Activated T-helper 1 cell treated with anti-CD3 and anti-CD28 coated beads, Interleukin-12 subunit alpha, Interleukin-12 subunit beta, Interleukin-2, Interleukin-4 antibody, amounts not matched to agents 30 ng/mL and 10 ng/mL and 1 ng/mL, durations not matched to agents 14 hours and 24 hours and 36 hours (primary cell): ENCODE measurements at places on chromosomes 13 and 19. TPM values are rescaled to one million over a fixed set of nuclear protein-coding genes. Genes with fewer than 3 reads are reported as not detected.

The ZNF8 gene
- 4.0 and 4.4 TPM in 2 replicates for total RNA-seq

The FGF14 gene
- not detected in 2 replicates for total RNA-seq

The CAMSAP3 gene
- 0.37 and 0.67 TPM in 2 replicates for total RNA-seq

The CYP2A7 gene
- not detected in 2 replicates for total RNA-seq

GRCh38 chr19:30549151-30549550 is 177.0 kb downstream of the ZNF536 start:
- H3K27ac ChIP-seq = no peak overlapping the region
- DNase-seq = no peak
- H3K36me3 ChIP-seq = no peaks in the 10 kb centered on the region
- no peak overlapping the region for H3K4me3 ChIP-seq
- H3K27me3 ChIP-seq = no peaks in the 10 kb centered on the region

GRCh38 chr19:52507266-52507665 is 20.2 kb upstream of the ZNF808 start:
- no peak overlapping the region for H3K4me3 ChIP-seq
- H3K27ac ChIP-seq = no peak overlapping the region
- no peaks in the 10 kb centered on the region for H3K4me1 ChIP-seq
- no peaks in the 10 kb centered on the region for H3K27me3 ChIP-seq
- no peaks in the 10 kb centered on the region for H3K36me3 ChIP-seq

DNA sequence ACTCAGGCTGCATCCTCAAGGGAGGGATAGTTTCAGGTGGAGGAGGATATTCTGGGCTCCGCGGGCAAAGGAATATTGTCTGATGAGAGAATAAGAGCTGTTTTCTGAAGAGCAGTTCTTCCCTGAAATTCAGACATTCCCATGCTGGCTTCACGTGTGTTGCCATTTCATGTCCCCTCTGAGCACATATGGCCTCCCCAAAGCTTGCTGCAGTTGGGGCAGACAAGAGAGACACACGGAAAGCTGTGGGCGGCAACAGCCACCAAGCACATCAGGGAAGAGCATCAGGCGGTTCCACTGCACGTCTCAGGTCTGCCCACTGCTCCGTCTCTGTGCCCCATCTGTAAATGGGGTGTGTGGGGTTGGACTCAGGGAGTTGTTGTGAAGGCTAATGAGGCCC is 247.5 kb upstream of the TSHZ3 start:
- no peak overlapping the region for H3K4me3 ChIP-seq
- no peak for DNase-seq
- H3K27ac ChIP-seq = no peak overlapping the region
- H3K4me1 ChIP-seq = no peaks in the 10 kb centered on the region
- no peaks in the 10 kb centered on the region for H3K36me3 ChIP-seq
- H3K27me3 ChIP-seq = no peaks in the 10 kb centered on the region

GRCh38 chr13:61358599-61358998 is 57.0 kb downstream of the PCDH20 start:
- H3K36me3 ChIP-seq = no peaks in the 10 kb centered on the region
- H3K4me3 ChIP-seq = no peak overlapping the region
- H3K4me1 ChIP-seq = no peaks in the 10 kb centered on the region
- H3K27ac ChIP-seq = no peak overlapping the region
- H3K27me3 ChIP-seq = no peaks in the 10 kb centered on the region
- DNase-seq = no peak

GRCh38 chr19:43681821-43682220 is 11.9 kb upstream of the PLAUR start:
- peaks cover 2% of the 10 kb centered on the region for H3K27me3 ChIP-seq
- no peak for DNase-seq

GRCh38 chr19:18696023-18696422 is 12.5 kb downstream of the CRTC1 start:
- no peak overlapping the region for H3K27ac ChIP-seq
- H3K36me3 ChIP-seq = no peaks in the 10 kb centered on the region
- no peak overlapping the region for H3K4me3 ChIP-seq
- peaks cover 16% of the 10 kb centered on the region for H3K4me1 ChIP-seq
- no peak for DNase-seq

DNA sequence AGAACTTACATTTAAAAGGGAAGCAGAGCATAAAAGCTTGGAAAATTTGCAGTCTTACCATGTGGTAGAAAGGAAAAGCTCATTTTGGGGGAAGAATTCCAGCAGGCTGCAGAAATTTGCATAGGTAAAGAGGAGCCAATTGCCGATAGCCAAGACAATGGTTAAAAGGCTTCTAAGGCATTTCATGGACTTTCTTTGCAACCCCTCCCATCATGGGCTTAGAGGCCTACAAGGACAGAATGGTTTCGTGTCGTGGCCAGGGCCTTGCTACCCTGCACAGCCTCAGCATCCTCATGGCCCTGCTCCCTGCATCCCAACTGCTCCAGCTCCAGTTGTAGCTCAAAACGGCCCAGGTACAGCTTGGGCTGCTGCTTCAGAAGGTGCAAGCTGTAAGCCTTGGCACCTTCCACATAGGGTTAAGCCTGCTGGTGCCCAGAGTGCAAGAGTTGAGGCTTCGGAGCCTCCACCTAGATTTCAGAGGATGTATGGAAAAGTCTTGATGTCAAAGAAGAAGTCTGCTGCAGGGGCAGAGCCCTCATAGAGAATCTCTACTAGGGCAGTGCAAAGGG is 420.3 kb downstream of the PCDH17 start:
- no peak for DNase-seq
- H3K4me1 ChIP-seq = no peaks in the 10 kb centered on the region
- no peak overlapping the region for H3K27ac ChIP-seq

- H3K4me1 ChIP-seq = peaks cover 67% of the 10 kb centered on the region
- DNase-seq = peak; percentile 45
- no peak overlapping the region for H3K27ac ChIP-seq
- no peaks in the 10 kb centered on the region for H3K27me3 ChIP-seq
- peaks cover 7% of the 10 kb centered on the region for H3K36me3 ChIP-seq
- H3K4me3 ChIP-seq = no peak overlapping the region
Measured at GRCh38 chr13:99028890-99029289, 51.0 kb upstream of the DOCK9 start.

DNA sequence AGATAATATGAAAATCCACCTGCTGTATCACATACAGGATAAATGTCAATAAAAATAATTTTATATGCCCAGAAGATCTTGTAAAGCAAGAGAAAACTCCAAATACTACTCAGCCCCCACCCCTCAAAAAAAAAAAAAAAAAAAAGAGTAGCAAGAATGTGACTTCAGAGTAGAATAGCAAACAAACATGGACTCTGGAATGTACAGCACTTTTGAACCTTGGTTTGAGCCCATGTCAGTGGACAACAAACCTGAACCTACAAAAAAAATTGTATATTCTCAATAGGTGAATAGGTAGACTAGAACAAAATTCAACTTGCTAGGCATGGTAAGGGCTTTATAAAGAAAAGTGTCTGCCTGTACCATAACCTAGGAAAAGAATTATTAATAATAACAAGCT is 428.0 kb downstream of the SLITRK6 start:
- no peak for DNase-seq
- no peaks in the 10 kb centered on the region for H3K36me3 ChIP-seq
- H3K27ac ChIP-seq = no peak overlapping the region
- no peaks in the 10 kb centered on the region for H3K27me3 ChIP-seq
- no peak overlapping the region for H3K4me3 ChIP-seq

DNA sequence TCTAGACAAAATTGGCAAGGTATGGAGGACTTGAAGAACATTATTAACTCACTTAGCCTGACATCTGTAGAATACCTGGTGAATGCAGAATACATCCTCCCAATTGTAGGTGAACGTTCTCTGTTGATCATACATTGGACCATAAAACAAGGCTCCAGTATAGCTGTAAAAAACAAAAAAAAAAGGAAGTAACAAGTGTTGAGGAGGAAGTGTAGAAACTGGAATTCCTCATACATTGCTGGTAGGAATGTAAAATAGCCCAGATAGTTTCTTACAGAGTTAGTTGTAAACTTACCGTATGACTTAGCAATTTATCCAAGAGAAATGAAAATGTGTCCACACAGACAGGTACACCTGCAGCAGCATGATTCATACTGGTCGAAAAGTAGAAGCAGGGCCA is 44.8 kb downstream of the TSSK6 start:
- peaks cover 52% of the 10 kb centered on the region for H3K36me3 ChIP-seq
- H3K27ac ChIP-seq = no peak overlapping the region
- DNase-seq = no peak
- no peak overlapping the region for H3K4me3 ChIP-seq
- peaks cover 58% of the 10 kb centered on the region for H3K4me1 ChIP-seq
- no peaks in the 10 kb centered on the region for H3K27me3 ChIP-seq

- no peak for DNase-seq
- no peak overlapping the region for H3K4me3 ChIP-seq
- no peaks in the 10 kb centered on the region for H3K4me1 ChIP-seq
- H3K27me3 ChIP-seq = peaks cover 2% of the 10 kb centered on the region
Measured at GRCh38 chr19:32877977-32878745, 8.6 kb upstream of the SLC7A9 start.

DNA sequence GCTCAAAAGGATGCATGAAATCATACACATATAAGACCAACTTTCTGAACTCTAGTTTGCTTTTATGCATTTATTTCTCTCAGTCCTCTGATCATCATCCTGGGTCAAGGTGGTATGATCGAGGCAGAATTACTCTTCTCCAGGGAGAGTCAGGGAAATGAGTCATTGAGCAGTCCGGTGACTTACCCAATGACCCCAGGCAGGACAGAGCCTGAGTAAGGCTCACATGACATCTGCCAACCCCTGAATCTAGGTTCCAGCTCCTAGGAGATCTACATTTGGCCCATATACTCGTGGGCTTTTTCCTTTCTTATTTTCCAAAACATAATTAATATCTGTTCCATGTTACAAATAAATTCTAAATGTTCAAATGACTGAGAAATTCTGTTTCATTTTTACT is 502.3 kb downstream of the FOXO1 start:
- peaks cover 2% of the 10 kb centered on the region for H3K27me3 ChIP-seq
- no peak overlapping the region for H3K27ac ChIP-seq
- H3K36me3 ChIP-seq = no peaks in the 10 kb centered on the region
- no peak overlapping the region for H3K4me3 ChIP-seq
- no peak for DNase-seq

DNA sequence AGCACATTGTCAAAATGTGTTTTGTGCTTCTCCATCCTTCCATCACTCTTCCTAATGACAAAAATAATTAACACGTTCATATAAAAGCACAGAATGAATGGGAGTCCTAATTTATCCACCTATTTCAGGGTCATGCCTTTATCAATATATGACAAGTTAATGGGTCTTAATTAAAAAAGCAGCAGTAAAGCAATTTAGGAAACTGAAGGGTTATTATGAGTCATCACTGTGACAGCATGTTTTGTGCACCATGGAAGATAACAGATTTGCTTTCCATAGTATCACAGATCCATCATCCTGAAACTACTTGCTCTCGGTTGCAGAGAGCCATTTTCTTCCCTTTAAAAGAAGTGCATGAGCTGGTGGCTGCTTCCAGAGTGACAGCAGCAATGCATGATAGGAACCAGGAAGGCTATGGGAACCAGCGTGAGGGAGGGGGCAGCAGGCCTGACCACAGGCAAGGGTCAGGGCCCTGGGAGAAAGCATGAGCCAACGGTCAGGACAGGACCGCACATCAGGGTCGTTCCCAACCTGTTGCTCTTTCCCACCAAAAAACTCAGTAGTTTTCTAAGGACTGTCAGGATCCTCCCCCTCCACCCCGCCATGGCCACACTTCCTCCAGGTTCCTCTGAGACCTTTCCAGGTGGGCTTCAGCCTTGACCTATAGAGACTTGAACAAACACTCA is 784.1 kb downstream of the UQCRFS1 start:
- DNase-seq = no peak
- H3K27me3 ChIP-seq = peaks cover 1% of the 10 kb centered on the region
- H3K27ac ChIP-seq = no peak overlapping the region

DNA sequence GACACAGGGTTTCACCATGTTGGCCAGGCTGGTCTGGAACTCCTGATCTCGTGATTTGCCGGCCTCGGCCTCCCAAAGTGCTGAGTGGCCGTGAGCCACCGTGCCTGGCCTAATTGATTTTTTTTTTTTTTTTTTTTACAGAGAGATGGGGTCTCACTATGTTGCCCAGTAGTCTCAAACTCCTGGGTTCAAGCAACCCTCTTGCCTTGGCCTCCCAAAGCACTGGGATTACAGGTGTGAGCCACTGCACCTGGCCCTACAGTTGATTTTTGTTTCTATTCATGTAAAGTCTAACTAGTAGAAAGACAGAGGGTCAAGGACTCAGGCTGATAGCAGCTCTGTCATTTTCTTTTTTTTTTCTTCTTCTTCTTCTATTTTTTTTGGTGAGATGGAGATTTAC is 21.8 kb downstream of the FGF21 start:
- H3K4me1 ChIP-seq = no peaks in the 10 kb centered on the region
- H3K36me3 ChIP-seq = no peaks in the 10 kb centered on the region
- H3K27ac ChIP-seq = no peak overlapping the region
- peaks cover 3% of the 10 kb centered on the region for H3K27me3 ChIP-seq
- no peak overlapping the region for H3K4me3 ChIP-seq
- DNase-seq = no peak

DNA sequence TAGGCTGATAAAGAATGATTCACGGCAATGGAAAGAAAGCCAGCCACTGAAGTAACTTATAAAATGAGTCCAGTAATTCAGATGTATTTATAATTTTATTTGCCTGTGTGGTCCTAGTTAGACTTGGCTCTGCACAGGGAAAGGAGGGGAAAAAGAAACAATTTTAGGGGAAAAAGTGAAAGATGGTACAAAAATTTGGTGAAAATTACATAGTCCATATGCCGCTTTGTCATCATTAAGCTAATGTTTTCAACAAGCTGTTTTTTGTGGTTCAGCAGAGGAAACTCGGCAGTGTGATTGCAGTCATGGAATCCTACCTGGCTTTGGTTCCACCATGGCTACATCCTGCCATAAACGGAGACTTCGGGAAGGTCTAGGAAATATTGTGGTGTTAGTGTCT is 301.9 kb downstream of the ATP8A2 start:
- no peak overlapping the region for H3K27ac ChIP-seq
- no peak overlapping the region for H3K4me3 ChIP-seq
- H3K36me3 ChIP-seq = no peaks in the 10 kb centered on the region
- no peak for DNase-seq
- no peaks in the 10 kb centered on the region for H3K4me1 ChIP-seq

DNA sequence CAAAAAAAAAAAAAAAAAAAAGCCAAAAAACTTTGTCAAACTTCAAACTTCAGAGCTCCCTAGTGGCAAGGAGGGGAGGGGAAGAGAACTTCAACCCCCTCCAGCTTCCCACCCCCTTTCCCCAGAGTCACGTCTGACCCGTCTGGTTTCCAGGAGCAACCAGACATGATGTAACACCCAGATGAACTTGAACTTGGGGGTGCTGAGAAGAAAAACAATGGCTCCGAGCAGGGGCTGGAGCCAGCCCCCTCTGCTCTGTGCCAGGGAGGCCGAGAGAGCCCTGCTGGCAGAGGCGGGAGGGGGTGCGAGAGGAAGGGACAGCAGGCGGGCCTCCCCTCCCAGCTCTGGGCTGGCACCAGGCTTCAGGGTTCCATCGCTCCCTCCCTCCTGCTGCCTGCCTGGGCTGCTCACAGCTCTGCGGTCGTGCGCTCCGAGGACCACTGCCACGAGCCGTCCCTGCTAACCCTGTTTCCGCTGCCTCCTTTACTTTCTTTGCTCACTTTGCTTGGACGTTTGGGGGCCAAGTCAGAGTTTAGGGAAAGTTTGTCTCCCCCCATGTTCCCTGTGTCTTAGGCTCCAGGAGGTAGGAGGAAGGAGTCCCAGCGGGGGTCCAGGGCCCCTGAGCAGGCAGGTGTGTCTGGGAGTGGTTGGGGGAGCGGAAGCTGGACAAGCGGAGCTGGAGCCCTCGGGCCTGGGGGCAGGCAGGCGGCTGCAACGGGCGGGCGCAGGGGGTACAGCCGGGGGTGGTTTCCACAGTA is 11.1 kb downstream of the LYL1 start:
- H3K4me1 ChIP-seq = peaks cover 7% of the 10 kb centered on the region
- DNase-seq = no peak
- peaks cover 10% of the 10 kb centered on the region for H3K27me3 ChIP-seq
- H3K36me3 ChIP-seq = peaks cover 1% of the 10 kb centered on the region
- H3K27ac ChIP-seq = no peak overlapping the region
